ENCODE measurements at places on chromosomes 1 and 21. TPM values are rescaled to one million over a fixed set of nuclear protein-coding genes. Genes with fewer than 3 reads are reported as not detected.

- no peak for DNase-seq
Observed at GRCh38 chr1:160811147-160811546, 15.2 kb downstream of the LY9 start.

Gene TFF3
- total RNA-seq = not detected

Gene PTGFR
- not detected for total RNA-seq

DNA sequence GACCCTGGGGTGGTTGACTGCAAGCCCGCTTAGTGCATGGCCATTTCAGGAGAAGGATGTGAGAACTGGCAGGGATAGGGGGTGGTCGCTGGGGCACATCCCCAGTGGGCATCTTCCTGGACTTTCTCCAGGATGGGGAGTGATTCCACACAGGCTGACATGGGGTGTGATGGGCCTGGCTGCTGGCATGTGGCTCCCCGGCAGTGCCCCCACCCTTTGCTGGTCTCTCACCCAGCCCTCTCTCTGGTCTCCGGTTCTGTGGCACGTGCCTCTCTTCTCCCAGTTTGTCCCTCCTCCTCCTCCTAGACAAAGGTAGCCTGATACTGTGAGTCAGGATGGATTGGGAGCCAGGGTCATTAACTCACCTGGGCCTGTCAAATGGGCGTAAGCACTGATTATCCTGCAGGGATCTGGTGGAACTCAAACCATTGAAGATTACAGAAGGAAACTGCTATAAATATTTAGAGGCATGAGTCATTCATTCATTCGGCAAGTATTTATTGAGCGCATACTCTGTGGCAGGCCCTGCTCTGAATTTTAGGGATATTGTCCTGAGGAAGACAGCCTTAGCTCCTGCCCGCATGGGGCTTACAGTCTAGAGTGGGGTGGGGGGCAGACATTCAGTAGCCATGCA lies 23.6 kb upstream of the EPS8L3 start:
- DNase-seq = no peak

DNA sequence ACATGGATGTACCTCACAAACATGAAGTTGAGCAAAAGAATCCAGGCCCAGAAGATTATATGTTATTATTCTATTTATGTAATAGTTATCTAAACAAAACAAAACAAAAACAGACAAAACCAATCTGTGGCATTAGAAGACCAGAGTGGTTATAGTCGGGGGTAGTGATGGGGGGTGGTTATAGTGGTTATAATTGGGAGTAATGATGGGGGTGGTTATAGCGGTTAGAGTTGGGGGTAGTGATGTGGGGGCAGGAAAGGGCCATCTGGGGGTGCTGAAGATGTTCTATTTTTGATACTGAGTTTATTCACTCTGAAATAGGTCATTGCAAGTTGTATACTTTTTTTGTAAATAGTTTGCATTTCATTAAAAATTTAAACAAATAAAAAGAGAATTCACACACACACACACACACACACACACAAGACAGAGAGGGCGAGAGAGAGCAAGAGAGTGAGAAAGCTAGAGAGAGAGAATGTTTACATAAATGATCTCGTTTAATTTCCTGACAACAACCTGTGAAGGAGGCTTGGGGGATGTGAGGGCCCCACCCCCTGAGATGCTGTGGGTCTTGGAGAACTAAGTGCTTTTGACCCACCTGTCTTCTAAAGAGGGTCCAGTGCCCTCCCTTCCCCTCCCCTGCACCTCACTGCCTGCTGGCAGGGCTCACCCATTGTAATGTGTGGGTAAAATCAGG lies 37.4 kb downstream of the RHOU start:
- DNase-seq = no peak

GRCh38 chr21:42839271-42840231 lies 39.8 kb downstream of the WDR4 start:
- no peak for DNase-seq

Gene NPHS2
- total RNA-seq = not detected

DNA sequence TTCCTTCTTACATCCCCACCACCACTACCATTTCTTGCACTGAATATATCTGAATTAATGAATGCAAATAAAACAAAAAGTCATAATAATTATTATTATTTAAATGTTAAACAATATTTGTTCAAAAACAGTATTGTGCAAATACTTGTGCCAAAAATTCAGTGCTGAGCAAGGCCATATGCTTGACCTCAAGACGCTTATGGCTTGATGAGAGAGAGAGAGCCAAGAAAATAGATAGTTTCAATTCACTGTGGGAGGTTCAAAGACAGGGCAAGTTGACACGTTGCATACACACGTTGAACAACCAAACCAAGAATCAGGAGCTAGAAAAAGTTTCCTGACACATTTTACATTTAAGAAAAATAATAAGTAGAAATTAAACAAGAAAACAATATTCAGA lies 1421.7 kb downstream of the KCNT2 start:
- no peak for DNase-seq

DNA sequence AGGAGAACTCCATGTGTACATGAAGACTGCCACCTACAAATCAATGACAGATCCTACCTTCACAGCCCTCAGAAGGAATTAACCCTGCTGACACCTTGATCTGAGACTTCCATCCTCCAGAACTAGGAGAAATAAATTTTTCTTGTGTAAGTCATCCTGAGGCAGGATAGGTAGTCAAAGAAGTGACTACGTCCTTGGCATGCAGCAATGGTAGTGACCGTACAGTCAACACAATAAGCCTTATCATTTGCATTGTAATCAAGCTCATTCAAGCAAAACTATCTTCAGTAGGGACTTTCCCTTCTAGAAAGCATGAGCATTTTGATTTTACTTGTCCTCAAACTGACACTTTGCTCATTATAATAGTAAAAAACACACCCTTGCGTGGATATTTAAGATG lies 64.0 kb upstream of the KCNK1 start:
- DNase-seq = no peak

DNA sequence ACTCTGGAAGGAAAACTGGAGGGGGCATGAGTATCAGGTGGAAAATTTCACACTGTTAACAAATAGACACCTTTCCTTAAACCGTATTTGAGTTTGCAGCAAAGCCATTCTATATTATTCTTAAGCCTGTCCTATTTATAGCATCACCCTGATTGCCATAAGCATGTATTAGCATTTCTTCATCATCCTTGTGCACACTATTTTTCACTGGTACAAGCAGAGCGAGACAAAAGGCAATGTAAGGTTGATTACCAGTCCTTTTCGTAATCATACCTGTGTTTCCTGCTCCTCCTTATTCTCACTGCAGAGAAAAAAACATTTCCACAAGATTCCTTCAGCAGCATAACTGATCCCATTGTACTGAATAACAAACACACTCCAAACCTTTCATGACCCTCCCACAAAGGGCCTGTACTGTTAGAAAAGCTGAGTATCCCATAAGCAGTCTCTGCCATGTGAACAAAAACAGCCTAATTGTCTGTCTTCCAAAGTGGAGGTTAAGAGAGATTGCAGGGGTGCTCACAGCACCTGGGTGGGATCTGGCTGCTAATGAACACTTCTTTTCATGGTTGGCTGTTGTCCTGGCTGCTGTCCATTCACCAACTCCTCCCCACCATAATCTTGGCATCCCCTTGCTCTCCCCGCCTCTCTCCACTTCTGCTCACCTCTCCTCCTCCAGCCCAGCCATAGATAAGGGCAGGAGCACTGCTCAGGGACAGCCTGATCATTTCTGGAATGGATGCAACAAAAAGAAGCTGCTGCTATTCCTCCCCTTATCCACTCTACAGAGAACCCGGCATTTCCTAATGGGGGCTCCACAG lies 30.4 kb downstream of the VTCN1 start:
- DNase-seq = no peak

GRCh38 chr1:173616859-173617258 lies 14.0 kb upstream of the SLC9C2 start:
- no peak for DNase-seq
